Pulmonary artery endothelial cell (primary cell): ENCODE measurements at places on chromosomes 2 and 18. TPM values are rescaled to one million over a fixed set of nuclear protein-coding genes. Genes with fewer than 3 reads are reported as not detected.

- no peak for DNase-seq
Observed at GRCh38 chr2:44218771-44219170, 50.1 kb downstream of the PPM1B start.

The KCNJ3 gene
- not detected in 2 replicates for total RNA-seq

The TEX44 gene
- total RNA-seq, result not detected in 2 replicates

The PTPRN gene
- total RNA-seq, result not detected in 2 replicates

The CDKL4 gene
- 0.25 and 0.59 TPM in 2 replicates for total RNA-seq
